ENCODE measurements at places on chromosomes 11 and 22.

GRCh38 chr22:35540595-35541253 is at the start of gene RASD2:
RASD2 (plus strand) TSS chr22:35540831; CDS start chr22:35546810, 5,979 bp downstream.
- DNase-seq = no peak

DNA sequence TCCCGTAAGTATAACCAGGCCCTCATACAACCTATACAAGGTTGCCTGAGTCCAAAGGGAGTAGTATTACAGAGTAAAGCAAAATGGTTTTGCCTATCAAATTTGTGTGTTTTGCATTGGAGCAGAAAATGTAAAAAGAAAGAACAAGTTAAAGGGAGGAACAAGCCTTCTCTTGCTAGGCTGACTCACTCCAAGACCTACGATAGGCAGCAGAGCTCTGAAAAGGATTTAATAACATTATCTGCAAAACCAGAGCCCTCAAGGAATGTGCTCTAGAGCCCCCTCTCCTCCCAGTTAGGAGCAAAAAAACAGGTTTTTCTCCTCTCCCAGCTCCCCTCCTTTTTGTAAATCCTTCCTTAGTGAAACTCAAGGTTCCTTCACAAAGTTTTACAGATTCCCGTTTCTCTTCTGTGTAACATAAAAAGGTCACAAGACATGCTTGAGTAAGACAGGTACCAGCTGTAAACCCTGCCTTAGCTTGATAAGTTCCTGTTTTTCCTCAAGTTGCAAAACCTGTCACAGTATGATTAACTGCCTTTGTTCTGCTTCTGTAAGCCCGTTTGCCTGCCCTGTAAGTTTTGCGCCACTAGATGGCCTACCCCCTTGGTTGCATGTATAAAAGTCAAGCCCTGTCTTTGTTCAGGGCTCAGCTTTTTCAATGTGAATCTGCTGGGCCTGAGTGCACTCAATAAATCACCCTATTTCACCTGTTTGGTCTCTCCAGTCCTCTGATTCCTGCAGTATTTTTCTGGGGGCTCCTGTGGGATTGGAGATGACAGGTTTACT is 498.2 kb downstream of the KCNA4 start:
- DNase-seq = no peak

GRCh38 chr11:59423835-59424234 is 2.4 kb downstream of the OR5A2 start:
- no peak for DNase-seq

GRCh38 chr11:45924927-45925326 is 2.5 kb downstream of the LARGE2 start:
- no peak for DNase-seq

- DNase-seq = no peak
These were observed 181.9 kb upstream of the ANO3 start for GRCh38 chr11:26150031-26150430.

GRCh38 chr11:31763296-31763695 is 47.8 kb downstream of the PAX6 start:
- no peak for DNase-seq

- no peak for DNase-seq
These were observed 147.5 kb upstream of the CTSC start for GRCh38 chr11:88484873-88485621.

DNA sequence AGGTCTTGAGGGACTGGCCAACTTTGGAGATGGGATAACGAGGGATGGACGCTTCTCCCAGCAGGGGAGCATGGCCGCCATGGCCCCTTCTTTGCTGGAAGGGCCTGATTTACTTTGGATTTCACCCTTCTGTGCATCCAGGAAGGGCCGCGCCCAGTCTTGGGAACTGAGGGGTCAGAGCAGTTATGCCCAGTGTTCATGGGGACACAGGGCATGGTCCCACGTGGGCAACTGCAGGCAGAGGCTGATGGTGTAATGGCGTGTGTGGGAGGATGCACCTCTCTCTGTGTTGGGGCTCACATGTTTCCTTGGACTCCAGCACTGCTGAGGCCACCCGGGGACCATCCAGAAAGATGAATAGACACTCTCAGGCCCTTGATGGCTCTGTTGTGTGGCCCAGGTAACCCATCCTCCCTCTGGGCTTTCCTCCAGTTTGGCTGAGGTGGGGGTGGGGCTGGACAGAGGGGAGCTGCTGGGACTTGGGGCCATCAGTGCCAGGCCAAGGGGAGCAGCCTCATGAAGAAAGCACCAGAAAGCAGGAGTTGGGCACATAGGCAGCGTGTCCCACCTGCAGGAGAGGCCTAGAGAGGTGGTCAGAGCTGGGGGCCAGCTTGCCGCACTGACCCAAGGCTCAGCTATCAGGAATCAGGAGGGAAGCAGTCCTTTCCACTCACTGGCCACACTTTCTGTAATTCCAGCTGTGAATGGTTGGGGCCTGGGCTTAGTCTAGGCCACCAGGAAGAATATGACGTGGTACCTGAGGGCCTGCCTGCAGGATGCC is 1033.9 kb downstream of the TBC1D22A start:
- DNase-seq = no peak

- no peak for DNase-seq
These were observed 53.1 kb upstream of the B3GAT1 start for GRCh38 chr11:134464981-134465730.

DNA sequence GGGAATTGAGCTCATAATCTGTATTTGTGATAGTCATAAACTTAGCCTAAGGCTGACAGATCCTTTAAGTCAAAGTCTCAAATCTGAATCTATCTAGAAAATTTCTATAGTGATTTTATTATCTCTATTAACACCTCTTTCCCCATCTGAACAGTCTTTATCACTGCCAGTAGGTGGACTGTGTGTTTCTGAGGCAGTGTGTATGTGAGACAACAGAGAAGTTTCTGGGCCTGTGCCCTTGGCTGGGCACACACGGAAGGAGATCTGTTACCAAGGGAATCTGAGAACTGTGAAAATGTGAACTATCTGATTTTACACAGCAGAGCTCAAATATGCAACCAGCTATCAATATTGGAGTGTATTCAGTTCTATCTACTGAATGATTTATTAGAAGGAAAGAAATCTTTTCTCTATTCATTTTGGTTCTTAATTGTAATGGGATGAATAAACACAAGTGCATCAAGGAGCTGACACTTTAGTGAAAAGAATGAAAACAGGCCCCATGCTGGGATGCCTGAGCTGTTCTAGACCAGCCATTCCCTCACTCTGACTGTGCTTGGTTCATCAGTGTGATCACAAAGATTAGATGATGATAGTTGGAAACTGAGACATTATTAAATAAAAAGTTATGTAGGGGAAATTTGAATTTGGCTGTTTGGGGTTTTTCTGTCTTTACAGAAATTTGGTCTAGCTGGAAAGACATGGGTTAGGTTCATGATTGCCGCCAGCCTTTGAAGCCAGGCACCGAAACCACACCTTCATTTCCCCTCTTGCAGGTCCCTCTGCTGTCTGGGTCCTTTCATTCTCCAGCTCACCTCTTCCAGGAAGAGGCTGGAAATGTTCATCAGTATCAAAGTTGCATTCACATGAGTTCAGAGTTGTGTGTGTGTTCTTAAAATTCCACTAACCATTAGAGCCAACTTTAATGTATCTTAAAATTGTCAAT is 68.1 kb downstream of the LIF start:
- no peak for DNase-seq

DNA sequence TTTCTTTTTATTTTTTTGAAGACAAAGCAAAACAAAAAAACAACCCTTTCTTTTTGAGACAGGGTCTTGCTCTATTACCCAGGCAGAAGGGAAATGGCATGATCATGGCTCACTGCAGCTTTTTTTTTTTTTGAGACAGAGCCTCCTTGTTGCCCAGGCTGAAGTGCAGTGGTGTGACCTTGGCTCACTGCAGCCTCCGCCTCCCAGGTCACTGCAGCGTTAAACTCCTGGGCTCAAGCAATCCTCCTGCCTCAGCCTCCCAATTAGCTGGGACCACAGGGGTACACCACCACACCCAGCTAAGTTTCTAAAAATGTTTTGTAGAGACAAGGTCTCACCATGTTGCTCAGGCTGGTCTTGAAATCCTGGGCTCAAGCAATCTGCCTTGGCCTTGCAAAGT is 124.6 kb downstream of the ABTB2 start:
- DNase-seq = no peak

DNA sequence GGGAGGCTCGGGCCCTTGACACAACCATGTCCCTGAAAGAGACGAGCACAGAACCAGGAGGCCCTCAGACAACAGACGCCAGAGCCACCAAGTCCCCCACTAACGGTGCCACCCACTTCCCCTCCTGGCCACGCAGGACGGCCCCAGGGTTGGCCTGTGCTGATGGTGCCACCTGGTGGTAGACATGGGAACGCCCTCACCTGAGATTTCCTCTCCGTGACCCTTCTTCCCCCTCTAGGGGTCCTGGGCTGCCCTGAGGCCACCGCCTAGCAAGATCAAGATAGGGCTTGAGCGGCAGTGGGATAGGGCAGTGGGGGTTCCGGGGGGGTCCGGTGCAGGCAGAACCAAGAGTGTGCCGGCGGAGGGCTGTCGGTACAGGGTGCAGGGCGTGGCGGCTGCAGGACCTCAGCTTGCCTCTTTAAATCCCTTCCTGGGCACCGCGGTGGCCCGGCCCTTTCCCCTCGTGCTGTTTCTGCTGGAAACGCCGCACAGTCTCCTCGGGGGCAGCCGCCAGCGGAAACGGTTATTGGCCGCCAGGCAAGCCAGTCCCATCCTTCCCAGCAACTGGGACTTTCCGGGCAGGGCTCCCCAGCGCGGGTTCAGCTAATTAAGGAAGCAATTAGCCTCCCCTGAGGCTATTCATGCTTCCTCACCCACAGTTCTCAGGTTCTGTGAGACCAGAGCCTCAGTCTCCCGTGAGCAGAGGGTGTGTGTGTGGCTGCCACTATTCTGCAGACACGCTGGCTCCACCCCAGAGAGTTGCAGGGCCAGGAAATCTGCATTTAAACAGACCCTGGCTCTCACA is 5.5 kb upstream of the NFAM1 start:
- peak; percentile 76 for DNase-seq

DNA sequence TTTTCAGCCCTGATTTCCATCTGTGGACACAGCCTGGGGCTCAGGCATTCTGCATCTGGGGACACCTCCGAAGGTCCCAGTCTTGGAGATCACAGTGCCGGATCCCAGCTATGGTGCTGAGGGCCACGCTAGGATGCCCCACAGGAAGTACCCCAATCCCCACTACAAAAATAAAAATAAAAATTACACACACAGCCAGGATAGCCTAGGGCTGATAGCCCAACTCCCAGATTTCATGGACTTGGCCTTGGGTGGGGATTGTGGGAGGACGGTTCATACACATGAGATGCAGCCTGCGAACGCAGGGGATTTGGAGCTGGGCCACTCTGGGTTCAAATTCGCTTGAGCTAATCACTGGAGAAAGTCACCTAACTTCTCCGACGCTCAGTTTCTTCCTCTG is 237.7 kb downstream of the BUD13 start:
- DNase-seq = no peak

GRCh38 chr11:100640646-100641045 is 46.4 kb upstream of the ARHGAP42 start:
- DNase-seq = no peak

DNA sequence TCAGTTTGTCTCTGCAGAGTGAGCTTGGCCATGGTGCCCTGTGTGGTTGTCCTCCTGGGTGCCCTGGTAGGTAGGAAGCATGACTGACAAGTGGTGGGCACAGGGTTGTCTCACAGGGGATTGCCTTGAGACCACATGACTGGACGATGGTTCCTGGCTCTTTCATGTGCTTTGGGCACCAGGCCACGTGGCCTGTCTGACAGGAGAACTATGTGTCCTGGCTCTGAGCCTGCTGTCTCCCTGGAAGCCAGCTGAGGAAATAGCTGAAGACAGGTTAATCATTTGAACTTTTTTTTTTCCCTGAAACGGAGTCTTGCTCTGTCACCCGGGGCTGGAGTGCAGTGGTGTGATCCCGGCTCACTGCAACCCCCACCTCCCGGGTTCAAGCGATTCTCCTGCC is 93.2 kb downstream of the LDLRAD3 start:
- no peak for DNase-seq

- DNase-seq = no peak
These were observed 3.2 kb downstream of the EIF3L start for GRCh38 chr22:37852418-37852817.

DNA sequence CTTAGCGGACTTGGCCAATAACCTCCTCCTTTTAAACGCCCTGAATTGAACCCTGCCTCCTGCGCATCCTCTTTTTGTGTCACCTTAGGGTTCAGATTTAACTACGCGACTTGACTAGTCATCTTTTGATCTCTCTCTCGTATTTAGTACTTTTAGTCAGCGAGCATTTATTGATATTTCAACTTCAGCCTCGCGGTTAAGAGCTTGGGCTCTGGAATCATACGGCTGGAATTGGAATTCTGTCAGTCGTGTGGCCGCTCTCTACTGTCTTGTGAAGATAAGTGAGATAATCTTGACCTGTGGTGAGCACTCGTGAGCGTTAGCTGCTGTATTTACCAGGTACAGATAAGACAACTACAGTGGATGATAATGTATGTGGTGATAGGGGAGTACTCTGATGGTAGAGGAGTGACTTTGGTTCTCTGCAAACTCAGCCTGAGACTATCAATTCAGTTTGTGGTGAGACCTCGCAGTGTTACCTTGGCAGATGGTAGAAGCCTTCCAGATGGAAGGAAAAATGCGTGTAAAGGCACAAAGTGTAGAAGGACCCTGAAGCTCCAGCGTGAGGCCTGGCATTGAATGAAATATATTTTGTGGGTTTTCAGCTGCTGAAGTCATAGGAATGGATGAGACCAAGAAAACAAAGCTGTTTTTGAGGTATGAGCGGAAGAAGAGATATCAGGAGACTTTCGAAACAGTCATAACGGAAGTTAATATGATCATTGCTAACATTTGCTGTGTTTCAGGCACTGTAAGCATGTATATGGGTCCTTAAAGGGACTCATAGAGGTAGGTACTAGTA is 682 bp downstream of the ATM start:
- no peak for DNase-seq

- DNase-seq = no peak
These were observed 3.4 kb downstream of the PTGDR2 start for GRCh38 chr11:60852117-60852981.

GRCh38 chr11:107856981-107857517 is 1.5 kb downstream of the SLC35F2 start:
- DNase-seq = no peak

- no peak for DNase-seq
These were observed at the start of gene HPX for GRCh38 chr11:6440906-6441358. HPX (minus strand) TSS chr11:6440987; CDS start chr11:6440963, 24 bp downstream.

DNA sequence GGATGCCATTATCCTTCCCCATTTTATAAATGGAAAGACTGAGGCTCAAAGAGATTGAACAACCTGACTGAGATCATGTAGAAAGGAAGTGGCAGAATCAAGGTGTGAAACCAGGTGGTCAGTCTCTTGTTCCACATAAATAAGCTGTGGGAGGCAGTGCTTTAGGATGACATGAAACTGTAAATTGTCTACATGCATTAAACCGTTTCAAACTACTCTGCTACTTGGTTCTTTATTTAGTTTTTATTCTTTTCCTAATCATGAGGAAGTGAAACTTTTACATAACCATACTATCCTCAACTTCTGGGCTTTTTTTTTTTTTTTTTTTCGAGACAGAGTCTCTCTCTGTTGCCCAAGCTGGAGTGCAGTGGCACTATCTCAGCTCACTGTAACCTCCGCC is 34.9 kb downstream of the CADM1 start:
- no peak for DNase-seq
